ENCODE measurements at places on chromosomes 6 and 20.

DNA sequence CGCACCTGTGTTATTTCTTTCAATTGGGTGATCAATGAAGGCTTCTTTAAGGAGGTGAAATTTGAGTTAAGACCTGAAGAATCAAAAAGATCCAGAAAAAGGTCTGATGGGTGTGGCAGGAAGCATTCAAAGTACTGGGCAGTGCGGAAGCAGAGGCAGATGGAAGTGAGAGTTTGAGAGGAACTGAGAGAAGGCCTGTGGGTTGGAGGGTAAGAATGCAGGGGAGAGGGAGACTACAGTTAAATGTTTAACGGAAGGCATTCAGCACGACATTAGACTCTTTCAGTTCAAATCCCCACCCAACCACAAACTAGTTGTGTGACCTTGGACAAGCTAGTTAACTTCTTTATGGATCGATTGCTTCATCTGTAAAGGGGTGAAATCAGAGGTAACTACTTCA, 50.5 kb upstream of the GCM1 start:
- DNase-seq, result no peak

DNA sequence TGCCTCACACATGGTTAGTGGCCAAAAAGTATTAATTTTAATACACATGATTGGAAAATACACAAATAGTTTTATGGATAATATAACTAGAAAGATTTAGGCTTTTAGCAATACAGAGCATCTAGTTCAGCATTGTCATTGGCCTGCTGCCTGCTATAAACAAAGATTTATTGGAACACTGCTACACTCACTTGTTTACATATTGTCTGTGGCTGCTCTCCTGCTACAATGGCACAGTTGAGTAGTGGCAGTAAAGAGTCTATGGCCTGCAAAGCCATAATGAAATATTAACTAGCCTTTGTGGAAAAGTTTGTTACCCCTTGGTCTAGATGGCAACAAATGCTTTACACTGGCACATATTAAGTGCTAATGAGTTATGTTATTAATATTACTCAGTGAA, 37.8 kb downstream of the ZNF451 start:
- no peak for DNase-seq

DNA sequence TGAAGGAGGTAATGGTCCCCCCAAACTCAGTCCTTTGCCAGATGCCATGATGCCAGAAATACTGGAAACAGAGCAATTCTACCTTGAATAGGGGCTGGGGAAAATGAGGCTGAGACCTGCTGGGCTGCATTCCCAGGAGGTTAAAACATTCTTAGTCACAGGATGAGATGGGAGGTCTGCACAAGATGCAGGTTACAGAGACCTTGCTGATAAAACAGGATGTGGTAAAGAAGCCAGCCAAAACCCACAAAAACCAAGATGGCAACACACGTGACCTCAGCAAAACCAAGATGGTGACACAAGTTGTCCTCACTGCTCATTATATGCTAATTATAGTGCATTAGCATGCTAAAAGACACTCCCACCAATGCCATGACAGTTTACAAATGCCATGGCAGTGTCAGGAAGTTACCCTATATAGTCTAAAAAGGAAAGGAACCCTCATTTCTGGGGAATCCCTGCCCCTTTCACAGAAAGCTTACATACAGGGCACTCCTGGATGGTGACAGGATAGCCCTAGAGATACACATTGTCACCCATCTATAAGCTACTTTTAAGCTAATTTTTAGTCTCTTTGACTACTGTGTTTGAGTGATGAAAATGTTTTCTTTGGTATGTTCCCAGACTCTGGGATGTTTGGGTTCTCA, 979.7 kb downstream of the TBC1D32 start:
- DNase-seq, result no peak

GRCh38 chr6:44672841-44673240, 285.3 kb downstream of the CDC5L start:
- no peak for DNase-seq

- no peak for DNase-seq
Measured at GRCh38 chr6:44957156-44957555, 371.0 kb upstream of the RUNX2 start.

DNA sequence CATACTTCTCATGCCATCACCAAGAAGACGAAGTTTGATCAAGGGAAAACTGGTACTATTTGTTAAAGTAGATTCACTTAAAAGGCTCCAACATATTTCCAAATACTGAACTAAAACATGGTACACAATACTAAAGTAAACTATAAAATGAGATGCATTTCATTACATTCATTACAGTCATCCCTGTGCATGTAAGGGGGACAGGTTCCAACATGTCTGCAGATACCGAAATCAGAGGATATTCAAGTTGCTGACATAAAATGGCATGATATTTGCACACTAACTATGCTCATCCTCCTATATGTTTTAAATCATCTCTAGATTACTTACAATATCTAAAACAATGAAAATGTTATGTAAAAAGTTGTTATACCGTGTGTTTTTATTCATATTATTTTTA, 893.9 kb upstream of the MANEA start:
- DNase-seq, result no peak

DNA sequence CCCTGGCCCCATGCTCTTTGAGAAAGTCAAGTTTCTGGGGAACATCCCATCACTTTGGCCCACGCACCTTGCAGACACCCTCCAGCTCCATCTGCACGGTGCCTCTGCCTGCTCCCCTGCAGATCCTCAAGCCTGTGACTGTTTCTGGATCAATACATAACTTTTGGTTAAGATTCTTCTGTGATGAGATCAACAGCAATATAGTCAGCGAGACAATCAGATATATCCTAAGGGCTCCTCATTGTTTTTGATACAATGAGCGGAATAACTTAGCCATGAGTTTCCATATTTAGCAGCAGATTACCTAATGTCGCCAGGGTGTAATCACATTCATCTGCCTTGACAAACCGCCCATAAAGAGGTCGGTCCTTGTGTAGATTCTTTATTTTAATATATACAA, 109.3 kb upstream of the MTHFD1L start:
- peak; percentile 59 for DNase-seq

GRCh38 chr6:7916959-7917358, 6.4 kb upstream of the TXNDC5 start:
- no peak for DNase-seq

GRCh38 chr20:47281376-47281775, 75.1 kb downstream of the ZMYND8 start:
- no peak for DNase-seq

GRCh38 chr20:1450926-1451491, 15.6 kb downstream of the NSFL1C start:
- no peak for DNase-seq

Data from AG10803 (cell line).